ENCODE measurements at places on chromosomes 4 and X.

DNA sequence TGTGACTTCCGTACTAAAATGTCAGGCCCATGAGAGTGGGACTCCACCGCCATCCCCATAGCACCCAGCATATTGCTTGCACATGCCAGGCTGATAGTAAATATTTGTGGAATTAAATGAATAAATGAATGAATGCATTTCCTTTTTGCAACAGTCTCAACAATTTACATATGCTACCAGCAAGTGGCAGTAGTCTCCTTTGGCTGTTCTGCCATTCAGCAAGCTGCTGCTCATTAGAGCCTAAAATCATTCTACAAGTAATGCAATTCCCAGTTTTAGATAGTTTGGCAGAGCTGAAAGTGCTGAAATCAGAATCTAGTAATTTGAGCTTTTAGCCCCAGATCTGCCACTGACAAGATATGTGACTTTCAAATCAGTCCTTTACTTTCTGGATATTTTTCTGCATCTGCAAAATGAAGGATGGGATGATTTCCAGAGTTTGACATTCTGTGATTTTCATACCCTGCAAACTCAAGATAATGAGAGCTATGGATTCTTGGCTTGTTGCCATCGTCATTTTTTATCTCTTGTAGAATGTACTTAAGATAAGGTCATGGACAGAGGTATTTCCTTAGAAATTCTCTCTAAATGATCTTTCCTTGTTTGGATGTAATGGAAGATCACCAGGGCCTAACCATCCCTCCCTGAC lies 35.7 kb upstream of the INTS6L start:
- DNase-seq = peak; percentile 29

DNA sequence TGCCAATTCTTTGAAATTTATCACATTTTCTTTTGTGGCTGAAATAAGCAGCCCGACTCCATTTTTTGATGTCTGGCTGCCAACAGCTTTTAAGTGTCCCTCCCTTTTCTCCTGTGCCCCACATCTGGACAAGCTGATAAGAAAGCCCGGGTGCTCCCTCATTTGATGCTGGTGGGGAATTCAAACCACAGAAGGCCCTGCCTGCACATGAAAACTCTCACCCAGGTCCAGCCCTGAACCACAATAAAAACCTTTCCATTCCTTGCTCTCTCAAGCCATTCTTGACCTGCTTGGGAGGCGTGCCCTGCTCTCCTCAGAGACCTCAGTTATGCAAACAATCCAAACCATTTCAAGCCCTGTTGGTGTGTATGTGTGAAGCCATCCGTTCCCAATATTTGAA lies 93.9 kb downstream of the FAM53A start:
- DNase-seq = no peak

- no peak for DNase-seq
These were observed 65.6 kb downstream of the ASB9 start for GRCh38 chrX:15204130-15204751.

- DNase-seq = no peak
These were observed 89.9 kb upstream of the PAK3 start for GRCh38 chrX:111006116-111006515.

- peak; percentile 76 for DNase-seq
These were observed 25.4 kb upstream of the TNIP3 start for GRCh38 chr4:121189326-121190215.

DNA sequence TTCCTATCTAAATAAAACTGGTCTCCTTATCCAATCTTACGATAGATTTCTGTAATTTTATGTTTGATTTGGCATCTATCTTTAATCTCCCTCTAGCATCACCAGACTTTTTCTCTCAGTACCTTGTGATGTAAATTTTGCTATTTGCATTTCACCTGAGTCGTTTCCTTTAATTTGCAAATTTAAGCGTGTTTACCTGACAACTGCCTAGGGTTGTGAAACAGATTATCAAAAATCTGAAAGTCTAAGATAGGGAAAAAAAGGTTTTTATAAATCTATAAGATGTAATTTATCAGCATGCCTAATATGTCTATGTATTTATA lies 39.4 kb upstream of the TMPRSS11E start:
- DNase-seq = no peak

- no peak for DNase-seq
These were observed 391.5 kb downstream of the SPOCK3 start for GRCh38 chr4:166842795-166843261.

GRCh38 chrX:35244796-35245508 lies 302.4 kb downstream of the FAM47B start:
- DNase-seq = no peak

DNA sequence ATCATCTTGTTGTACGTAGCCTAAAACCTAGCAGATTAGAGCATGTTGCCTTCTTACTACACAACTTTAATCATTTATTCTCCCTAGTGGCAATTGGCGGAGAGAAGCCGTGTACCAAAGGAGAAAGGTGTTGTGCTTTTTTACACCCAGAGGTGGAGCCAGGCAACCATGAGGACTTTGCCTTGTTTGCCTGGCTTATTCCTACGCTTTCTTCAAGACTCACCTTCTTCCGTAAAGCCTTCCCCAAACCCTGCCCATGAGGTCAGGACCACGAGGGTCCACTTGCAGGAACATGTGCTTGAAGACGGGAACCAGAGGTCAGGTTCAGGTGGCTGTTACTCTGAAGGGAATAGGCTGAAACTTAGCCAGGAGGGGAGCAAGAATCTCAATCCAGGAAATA lies 290.5 kb downstream of the RAB28 start:
- no peak for DNase-seq

GRCh38 chr4:39061457-39061856 lies 575 bp upstream of the KLHL5 start:
- DNase-seq = no peak

- DNase-seq = no peak
These were observed 25.2 kb upstream of the TBC1D14 start for GRCh38 chr4:6884341-6884870.

GRCh38 chr4:61275241-61275640 lies 75.1 kb downstream of the ADGRL3 start:
- DNase-seq = no peak

DNA sequence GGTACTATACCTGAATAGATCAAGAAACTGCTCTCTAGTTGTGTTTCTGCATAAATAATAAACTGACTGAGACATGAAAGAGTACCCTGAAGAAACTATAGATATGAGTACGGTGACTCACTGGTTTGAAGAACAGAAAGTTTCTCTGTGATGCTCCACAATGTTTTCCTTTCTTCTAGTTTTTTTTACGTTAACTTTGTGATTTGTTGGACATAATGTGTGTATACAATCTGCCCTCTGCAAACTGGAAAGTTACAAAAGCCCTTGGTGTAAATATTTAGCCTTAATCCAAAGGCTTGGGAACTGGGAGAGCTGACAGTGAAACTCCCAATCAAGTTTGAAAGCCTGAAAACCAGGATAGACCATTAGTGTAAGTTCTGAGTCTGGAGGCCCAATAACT lies 31.6 kb upstream of the PAPSS1 start:
- DNase-seq = no peak

DNA sequence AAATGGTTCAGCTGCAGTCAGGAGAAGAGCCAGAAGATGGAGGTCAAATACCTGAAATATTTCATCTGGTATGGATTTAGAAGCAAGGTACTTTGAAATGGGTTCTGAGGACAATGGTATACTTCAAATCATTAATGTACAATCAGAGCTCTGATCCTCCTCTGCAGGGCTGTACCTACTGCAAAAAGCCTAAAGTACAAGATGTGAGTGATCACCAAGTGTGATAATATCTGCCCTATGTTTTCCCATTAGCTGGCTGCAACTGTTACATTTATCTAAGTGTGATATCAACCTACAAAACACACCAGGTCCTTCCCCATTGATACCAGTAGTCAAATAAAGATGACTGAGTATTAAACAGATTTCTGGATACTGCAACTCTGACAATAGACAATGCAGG lies 25.1 kb downstream of the HDX start:
- DNase-seq = no peak

DNA sequence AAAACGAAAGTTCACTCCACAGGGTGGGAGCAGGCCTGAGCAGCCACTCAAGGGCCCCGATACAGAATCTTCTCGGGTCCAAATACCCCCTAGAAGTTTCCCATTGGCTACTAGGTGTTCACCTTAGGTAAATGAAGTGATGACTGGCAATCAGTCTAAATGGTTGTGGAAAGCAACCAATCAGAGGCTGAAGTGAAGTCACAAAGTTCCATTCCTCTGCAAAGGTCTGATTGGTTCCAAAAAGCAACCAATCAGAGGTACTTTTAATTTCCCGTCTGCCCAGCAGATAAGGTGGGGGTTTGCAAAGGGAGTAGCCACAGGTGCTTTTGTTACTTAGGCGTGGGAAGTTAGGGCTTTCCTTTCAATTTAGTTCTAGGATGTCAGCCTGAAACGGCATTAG lies 58.2 kb upstream of the NKAP start:
- DNase-seq = no peak

DNA sequence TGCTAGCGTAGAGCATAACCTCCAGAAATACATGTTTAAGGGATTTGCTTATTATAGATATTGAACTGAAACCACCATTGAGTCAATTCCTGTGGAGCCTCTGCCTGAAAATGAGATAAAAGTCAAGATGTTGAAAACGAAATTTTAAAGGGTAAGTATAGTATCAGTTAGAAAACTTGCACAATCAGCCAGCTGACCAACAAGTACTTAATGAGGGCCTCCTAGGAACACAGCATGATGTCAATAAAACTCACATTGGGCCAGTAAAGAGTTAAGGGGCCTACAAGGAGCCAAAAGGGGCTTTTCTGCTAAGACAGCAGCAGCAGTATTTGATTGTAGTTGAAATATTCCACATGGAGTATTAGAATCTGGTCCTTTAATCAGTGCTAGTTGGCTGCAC lies 314.1 kb upstream of the PPARGC1A start:
- no peak for DNase-seq

DNA sequence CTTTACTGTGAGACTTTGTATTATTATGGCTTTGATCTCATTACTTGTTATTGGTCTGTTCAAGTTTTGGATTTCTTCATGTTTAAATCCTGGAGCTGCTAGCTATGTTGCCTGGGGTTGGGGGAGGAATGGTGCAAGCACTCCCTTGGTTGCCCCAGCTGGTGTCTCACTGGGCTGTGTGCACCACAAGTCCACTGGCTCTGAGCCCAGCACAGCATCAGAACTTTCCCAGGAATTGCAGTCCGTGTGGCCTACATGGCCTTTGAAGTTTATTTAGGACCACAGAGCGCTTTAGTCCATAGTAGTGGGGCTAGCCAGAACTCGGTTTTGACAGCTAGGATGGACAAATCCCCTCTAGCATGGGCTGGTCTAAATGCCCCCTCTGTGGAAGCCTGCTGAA lies 278.8 kb upstream of the RPS6KA3 start:
- DNase-seq = no peak

GRCh38 chr4:16337936-16338335 lies 111.7 kb upstream of the TAPT1 start:
- DNase-seq = no peak

DNA sequence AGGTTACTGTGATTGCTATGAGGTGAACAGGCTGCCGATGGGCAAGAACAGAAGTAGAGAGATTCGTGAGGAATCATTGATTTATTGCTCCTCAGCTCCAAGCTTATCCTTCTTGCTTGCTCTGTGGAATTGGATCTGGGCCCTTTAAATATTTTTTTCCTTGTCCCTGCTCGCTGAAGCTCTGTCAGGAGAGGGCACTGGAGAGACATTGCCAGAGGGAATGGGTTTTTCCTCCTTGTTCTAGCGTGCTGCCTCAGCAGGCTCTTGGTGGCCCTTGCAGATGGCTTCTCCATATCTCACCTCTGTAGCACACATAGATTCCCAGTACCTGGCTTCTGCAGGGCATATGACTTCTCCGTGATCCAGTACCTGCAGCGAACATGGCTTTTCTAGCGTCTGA lies 67.4 kb downstream of the CNGA2 start:
- no peak for DNase-seq

DNA sequence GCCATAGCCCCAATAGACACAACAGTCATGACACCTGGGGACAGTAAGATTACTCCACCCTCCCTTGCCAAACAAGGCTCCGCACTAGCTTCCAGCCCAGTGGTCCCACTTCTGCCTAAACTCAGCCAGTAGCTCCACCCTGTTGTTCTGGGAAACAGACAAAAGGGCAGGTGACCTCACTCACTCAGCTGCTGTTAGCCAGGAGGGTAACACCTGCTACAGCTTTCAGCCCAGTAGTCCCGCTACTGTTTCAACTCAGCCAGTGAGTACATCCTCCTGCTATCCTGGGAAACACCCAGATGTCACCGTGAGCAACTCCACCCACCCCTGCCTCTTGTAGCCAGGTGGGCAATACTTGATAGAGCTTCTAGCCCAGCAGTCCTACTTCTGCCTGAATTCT lies 162.7 kb upstream of the CPXCR1 start:
- no peak for DNase-seq

GRCh38 chr4:7571701-7572100 lies 137.0 kb upstream of the PSAPL1 start:
- DNase-seq = no peak

DNA sequence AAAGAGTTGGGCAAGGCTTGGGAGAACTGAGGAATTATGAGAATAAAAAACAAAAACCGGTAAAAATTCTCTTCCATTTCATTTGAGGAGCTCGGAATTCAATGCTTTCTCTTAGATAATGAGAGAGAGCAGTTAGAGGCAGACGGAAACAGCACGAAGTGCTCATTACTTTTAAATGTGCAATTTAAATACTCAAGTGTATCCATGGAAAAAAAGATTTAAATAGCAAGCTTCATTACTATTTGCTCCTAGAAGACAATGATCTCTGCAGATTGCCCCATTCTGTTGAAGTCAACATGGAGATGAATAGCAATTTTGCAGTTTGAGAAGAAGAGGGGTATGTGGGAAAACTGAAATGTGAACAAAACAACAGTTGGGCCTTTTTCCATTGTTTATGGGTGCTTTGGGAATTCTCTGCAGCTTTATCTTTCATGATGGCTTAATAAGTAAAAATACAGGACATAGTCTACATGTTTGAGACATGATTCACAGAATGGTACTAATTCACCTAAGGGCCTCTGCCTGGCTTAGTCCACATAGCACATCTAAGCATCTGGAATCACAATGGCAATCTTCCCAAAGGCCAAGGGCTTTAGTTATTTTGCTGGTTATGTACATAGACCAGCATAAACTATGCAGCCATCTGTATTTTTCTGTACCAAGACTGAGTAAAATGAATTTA lies 512.7 kb upstream of the FAT1 start:
- DNase-seq = no peak

DNA sequence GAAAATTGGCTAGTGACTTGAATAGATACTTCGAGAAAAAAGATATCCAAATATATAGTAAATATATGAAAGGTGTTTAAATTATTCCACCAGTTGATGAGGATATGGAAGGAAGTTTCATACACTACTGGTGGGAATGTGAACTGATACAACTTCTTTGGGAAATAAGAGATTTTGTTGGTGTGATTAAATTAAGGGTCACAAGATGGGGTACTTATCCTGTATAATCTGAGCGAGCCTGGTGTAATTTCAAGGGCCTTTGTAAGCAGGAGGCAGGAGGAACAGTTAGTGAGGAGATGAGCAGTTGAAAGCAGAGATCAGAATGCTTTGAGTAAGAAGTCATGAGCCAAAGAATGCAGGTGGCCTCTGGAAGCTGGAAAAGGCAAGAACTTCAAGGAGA lies 192.2 kb downstream of the KCTD8 start:
- DNase-seq = no peak

- no peak for DNase-seq
These were observed 105.7 kb downstream of the AGTR2 start for GRCh38 chrX:116276261-116276660.

GRCh38 chr4:180512801-180513475 lies 1730.3 kb upstream of the TENM3 start:
- DNase-seq = no peak

GRCh38 chr4:122227202-122227601 lies 75.1 kb downstream of the BLTP1 start:
- DNase-seq = no peak
